8988T (cell line): ENCODE measurements at places on chromosomes 1 and 21.

DNA sequence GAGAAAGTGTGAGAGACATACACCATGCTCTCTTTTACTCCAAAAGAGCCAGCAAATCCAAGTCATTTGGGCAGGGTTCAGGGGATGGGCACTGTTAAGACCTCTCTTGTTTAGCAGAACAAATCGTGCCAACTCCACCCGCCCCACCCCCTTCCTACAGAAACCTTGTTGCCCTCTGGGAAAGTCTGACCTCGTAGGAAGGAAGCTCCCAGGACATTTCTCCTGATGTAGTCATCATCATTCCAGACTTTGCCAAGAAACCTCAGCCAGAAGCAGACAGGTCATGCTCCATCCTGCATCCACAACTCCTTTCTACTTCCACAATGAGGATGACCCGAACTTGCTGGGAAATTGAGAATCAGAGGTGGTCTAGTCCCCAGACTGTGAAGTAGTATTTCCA, 57.7 kb downstream of the UBE2T start:
- DNase-seq: no peak

DNA sequence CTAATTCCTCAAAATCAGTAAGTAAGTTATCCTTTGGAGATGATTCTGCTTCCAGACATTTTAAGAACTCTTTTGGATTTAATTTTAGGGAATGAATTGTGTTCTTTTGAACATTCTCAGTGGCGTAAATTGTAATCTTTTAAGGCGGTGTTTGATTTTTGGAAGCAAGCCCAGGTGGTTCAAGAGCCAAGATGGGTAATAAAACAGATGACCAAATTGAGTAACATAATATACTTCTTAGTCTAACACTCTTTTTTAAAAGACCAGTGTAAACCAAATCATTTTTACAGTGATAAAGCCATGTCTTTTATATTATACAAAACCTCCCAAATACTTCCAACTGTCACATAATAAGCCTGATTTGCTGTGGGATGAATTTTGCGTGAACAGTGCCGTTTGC, 133.8 kb downstream of the LRRC40 start:
- DNase-seq: no peak

- DNase-seq: no peak
Observed at GRCh38 chr21:19244502-19245187, 841.1 kb upstream of the TMPRSS15 start.

- no peak for DNase-seq
Observed at GRCh38 chr1:180773210-180773865, 139.4 kb upstream of the KIAA1614 start.
